ENCODE measurements at places on chromosomes 7 and 10.

DNA sequence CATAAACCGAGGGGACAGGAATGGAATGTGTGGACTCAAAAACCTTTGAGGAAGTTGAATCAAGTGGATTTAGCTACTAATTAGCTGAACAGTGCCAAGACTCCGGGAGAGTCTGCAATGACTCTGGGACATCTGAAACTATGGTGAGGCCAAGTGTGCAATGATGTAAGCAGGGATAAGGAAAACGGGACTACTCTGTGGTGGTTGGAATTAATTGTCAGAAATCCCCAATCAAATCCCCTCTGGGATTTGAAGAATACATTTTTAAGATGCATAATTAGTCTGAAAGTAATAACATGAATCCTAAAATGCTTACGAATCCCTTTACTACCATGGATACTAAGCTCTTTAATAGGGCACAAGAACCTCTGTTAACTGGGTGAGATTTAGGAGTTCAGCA, 602.8 kb downstream of the NRG3 start:
- DNase-seq, result no peak

DNA sequence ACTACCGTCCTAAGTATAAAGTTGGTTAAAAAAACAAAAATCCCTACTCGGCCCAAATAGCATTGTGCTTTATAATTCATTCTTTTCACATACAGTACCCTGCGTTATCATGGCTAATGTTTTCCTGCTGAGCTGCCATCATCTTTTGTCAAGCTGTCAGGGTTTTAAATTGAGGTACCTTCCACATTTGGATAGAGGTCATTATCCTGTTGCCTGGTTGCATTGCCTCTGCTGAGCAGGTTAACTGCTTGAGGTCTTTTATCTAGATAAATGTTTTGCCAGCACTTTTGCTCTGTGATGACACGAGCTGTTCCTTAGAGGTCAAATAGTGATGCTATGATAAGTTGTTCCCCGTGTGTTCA, 94.4 kb upstream of the FZD1 start:
- no peak for DNase-seq

DNA sequence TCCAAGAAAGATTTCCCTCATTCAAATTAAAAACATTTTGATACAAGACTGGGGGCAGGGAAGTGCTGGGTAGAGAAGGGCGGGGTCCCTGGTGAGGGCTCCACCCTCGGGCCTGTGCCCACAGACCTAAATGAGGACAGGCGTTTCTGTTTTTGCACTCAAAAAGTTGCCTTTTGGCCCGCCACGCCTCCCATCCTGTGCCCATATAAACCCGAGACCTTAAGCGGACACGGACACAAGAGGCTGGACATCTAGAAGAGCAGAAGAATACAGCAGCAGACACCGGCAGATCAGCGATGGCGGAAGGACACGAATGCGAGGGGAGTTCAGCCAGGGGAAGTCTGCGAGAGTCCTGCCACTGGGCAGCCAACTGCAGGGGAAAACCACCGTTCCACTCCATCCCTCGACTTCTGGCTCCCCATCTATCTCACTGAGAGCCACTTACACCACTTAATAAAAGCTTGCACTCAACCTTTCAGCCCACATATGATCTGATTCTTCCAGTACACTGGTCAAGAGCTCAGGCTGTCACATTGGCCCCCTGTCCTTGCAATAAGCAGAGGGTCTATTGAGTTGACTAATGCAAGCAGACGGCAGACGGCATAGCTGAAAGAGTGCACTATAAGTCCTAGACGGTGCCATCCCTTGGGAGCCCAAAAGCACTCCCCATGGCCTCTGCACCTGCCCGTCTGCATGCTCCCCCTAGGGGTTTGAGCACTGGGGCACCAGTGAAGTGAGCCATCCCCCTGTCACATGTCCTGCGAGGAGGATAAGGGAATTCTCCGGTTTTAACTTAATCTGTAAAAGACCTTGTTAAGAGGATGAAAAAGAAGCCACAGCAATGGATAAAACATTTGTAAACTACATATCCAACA, 181.8 kb upstream of the PRSS1 start:
- no peak for DNase-seq

- DNase-seq, result no peak
Observed at GRCh38 chr7:47818796-47819606, 129.3 kb downstream of the PKD1L1 start.

- no peak for DNase-seq
Observed at GRCh38 chr7:3897430-3898372, 596.6 kb downstream of the SDK1 start.

GRCh38 chr7:129218514-129219062, 6.2 kb upstream of the AHCYL2 start:
- peak; percentile 93 for DNase-seq

DNA sequence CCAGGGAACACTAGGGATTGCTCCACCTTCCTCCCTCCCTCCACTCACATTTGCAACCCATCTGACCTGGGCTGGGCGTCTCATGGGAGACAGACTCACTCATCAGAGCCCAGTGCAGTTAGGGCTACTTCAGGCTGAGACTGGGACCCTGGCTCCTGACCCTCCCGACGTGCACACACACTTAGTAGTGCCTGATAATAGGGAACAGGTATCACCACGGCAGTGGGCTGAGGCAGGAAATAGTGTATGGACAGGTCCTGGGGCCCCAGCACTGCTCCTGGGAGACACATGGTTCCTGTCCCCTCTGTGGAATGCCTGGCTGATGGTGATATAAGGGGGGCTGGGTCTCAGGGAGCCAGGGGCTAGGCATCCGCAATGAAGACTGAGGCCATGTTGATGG, 14.3 kb downstream of the AQP1 start:
- DNase-seq, result peak; percentile 68

DNA sequence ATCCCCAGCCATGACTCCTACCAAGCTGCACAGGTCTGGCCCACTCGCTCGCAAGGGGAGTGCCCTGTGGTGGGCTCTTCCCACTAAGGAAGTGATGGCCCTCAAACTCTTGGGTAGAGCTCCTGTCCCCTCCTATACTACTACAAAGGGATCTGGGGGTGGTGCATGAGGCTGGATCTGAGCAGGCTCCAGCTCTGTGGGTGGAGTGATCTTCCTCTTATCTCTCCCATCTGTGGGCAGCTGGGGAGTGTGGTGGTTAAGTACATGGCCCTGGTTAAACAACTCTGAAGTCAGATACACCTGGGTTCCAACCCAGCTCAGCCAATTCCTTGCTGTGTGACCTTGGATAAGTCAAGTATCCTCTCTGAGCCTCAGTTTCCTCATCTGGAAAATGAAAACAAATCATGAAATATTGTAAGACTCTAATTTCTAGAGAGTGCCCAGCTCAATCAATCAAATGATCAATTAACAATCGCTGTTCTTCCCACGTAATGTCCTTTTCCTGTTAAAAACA, 17.4 kb downstream of the DDIT4 start:
- DNase-seq, result no peak

DNA sequence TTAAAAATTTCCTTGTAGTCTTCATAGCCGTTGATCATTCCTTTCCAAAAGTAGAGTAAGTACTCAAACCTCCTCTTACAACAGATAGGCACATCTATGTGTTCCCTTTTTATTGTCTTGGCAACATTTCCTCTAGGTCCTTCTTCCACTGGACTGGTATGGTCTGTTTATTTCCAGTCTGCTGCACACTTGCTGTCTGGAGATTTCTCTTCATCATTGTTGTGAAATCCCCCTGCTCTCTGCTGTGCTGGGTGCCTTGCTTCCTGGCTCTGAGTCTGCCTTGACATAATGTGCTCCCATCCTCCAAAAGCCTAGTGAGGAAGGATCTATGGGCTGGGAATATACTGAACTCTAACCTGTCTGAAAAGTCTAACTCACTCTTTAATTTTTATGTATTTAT, 545.3 kb upstream of the VSTM2A start:
- no peak for DNase-seq

GRCh38 chr7:7740037-7740355, 21.6 kb upstream of the RPA3 start:
- no peak for DNase-seq

GRCh38 chr7:135508883-135509588, 866 bp downstream of the CNOT4 start:
- peak; percentile 72 for DNase-seq

GRCh38 chr10:22713853-22714478, 412 bp downstream of the PIP4K2A start:
- no peak for DNase-seq

GRCh38 chr10:103602028-103602851, 108.7 kb downstream of the NEURL1 start:
- no peak for DNase-seq

DNA sequence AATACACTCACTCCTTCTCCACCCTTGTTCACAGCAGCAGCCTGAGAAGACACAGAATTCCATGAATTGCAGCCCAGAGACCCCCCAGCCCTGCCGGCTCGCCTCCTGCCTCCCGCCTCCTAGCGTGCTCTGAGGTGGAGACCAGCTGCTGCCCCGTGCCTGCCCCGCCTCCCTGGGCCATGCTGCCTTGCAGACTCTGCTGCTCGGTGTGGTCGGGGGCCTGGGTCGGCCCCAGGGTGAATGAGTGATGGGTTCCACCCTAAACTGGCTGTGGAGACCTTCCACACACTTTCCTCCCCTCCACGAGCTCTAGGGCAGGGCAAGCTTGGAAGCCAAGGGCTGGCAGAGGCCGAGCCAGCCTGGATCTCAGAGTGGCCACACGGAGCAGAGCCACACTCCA, 479.3 kb downstream of the DNAJB6 start:
- DNase-seq, result no peak

- DNase-seq, result no peak
Observed at GRCh38 chr7:80047856-80048459, 86.7 kb upstream of the GNAI1 start.

GRCh38 chr7:79610313-79610712, 156.8 kb upstream of the MAGI2 start:
- DNase-seq, result no peak

DNA sequence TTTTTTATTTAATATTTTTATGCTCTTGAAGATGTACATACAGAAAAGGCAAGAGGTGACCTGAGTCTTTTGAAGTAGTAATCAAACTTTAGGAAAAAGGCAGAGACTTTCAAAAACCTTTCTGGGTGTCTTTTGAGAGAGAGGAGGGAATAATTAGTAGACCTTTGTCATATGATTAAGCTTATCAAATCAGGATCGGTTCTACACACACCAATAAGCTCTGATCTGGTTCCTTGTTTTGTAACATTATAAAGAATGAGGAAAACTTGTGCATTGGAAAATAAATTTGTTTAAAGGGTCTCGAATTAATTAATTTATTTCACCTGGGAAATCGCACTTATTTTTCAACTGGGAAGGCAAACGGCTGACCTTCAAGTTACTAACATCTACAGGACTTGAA, 11.9 kb downstream of the TWIST1 start:
- DNase-seq, result no peak

GRCh38 chr10:106830471-106830870, 334.0 kb downstream of the SORCS1 start:
- no peak for DNase-seq

- no peak for DNase-seq
Observed at GRCh38 chr7:100493476-100494264, 9.9 kb downstream of the NYAP1 start.

GRCh38 chr10:58173391-58173790, 94.3 kb downstream of the IPMK start:
- no peak for DNase-seq

GRCh38 chr7:155553871-155554270, 7.5 kb upstream of the CNPY1 start:
- no peak for DNase-seq

- no peak for DNase-seq
Observed at GRCh38 chr10:89838044-89838615, 136.7 kb downstream of the KIF20B start.

- DNase-seq, result no peak
Observed at GRCh38 chr7:31695859-31696614, 9.0 kb downstream of the PPP1R17 start.

DNA sequence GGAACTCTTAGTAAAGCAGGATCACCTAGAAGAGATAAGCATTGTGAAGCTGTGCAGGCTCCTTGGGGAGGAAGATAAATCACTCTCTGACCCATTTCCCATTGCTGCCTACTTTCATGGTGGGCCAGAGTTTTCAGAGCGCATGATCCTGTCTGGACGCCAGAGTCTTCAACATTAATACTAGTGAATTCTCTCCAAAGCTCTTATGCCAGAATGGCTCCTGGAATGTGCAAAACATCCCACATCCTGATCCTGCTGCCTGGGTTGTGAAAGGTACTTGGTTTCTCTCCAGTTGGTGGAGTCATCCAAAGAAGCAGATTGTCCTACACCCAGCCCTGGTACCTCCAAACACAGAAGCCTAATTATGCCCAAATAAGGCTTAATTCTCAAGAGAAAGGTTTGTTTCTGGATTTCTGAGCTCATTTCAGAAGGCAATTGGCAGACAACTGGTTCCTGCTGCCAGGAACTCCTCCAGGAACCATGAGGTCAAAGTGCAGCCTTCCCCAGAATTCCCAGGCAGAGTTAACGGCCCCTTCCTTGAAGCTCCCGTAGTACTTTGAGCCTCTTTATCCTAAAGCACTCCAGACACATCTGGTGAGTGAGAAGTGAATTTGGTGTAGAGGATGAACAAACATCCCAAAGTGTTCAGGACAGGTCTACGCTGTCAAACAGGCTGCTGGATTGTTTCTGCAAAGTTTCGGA, 495.2 kb downstream of the PLXNA4 start:
- no peak for DNase-seq

Data from osteocyte (in vitro differentiated cells).